ENCODE measurements at places on chromosomes 5 and 9. TPM values are rescaled to one million over a fixed set of nuclear protein-coding genes. Genes with fewer than 3 reads are reported as not detected.

ACOT12 gene
- 0.84 TPM for total RNA-seq

NRG2 gene
- total RNA-seq = 0.15 TPM

NOL8 gene
- total RNA-seq = 18.7 TPM

BRD9 gene
- 35.6 TPM for total RNA-seq

CCDC112 gene
- total RNA-seq = 6.5 TPM

SNCAIP gene
- total RNA-seq = 3.3 TPM

MGAT1 gene
- 105 TPM for total RNA-seq

TMEM8B gene
- 4.3 TPM for total RNA-seq

SLCO4C1 gene
- 0.50 TPM for total RNA-seq

GFI1B gene
- under 0.01 TPM for total RNA-seq

MCC gene
- total RNA-seq = 8.2 TPM

RFK gene
- total RNA-seq = 17.8 TPM
